ENCODE measurements at places on chromosomes 3 and 15.

- DNase-seq = no peak
Measured at GRCh38 chr3:133213937-133214336, 175.7 kb downstream of the TMEM108 start.

- no peak for DNase-seq
Measured at GRCh38 chr3:58487140-58487886, 4.6 kb upstream of the KCTD6 start.

GRCh38 chr3:24199300-24199699, 254.2 kb downstream of the NR1D2 start:
- no peak for DNase-seq

GRCh38 chr3:189502256-189502655, 128.9 kb upstream of the TP63 start:
- DNase-seq = no peak

Measured in activated naive CD8-positive, alpha-beta T cell treated with anti-CD3 and anti-CD28 coated beads, Interleukin-2, amount 50 U/mL, for 16 hours (primary cell).